GM12864 (cell line): ENCODE measurements at places on chromosomes 16 and 17.

- no peak for DNase-seq
Observed at GRCh38 chr17:21689604-21690003, 2.7 kb upstream of the KCNJ18 start.

DNA sequence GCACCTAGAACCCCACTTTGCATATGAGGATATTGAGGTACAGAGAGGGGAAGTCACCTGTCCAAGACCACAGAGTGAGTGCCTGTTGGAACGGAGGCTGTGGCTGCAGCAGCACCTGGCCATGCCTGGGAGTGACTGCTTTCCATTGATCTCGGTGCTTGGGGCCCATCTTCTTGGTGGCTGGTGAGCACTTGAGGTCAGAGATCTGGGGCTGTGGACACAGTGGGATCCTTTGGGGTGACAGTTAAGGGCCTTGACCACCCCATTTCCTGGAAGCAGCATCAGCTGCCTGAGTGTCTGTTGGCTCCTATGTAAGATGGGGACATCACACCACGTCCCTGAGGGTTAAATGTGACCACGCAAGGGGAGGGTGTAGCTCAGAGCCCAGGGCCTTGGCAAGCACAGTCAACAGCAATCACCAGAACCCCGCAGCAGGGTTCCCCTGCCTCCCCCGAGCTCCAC lies 111.7 kb downstream of the IRF8 start:
- no peak for DNase-seq

GRCh38 chr17:28937044-28937729 lies 14.1 kb downstream of the PHF12 start:
- DNase-seq: no peak

DNA sequence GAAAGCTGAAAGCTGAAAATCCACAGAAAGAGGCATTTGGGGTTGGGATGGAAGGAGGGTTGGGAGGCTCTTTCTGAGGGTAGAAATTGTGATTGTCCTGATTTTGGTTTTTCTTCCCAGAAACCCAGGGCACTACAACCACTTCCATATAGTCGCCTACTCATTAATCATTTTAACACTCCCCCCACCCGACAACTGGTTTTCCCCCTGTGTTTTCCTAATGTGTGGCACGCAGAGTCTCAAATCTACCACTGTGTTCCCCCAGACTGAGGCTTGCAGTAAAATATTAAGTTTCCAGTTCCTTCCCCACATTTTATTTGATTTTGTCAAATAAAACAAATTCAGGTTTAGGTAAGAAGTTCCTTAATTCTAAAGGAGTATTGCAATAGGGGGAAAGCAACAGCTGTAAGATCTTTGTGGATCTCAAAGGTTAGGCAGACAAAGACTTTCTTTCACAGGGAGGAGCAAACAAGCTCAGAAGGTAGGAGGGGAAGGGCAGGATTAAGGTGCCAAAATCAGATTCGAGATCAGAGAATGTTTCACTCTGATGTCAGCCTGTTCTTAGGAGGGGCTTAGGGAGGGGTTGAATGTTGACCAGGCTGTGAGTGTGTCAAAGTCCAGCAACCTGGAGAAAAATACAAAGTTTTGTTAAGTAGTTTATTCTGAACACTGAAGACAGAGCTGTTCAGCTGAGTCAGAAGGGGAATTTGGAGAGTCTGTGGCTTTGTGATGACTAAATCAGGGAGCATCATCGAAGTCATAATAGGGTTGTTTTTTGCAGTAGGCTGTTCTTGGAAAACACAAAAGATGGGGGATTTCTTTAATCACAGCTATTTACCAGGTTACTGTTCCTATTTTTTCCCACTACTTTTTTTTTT lies 3.6 kb downstream of the ZNF267 start:
- DNase-seq: peak; percentile 74

DNA sequence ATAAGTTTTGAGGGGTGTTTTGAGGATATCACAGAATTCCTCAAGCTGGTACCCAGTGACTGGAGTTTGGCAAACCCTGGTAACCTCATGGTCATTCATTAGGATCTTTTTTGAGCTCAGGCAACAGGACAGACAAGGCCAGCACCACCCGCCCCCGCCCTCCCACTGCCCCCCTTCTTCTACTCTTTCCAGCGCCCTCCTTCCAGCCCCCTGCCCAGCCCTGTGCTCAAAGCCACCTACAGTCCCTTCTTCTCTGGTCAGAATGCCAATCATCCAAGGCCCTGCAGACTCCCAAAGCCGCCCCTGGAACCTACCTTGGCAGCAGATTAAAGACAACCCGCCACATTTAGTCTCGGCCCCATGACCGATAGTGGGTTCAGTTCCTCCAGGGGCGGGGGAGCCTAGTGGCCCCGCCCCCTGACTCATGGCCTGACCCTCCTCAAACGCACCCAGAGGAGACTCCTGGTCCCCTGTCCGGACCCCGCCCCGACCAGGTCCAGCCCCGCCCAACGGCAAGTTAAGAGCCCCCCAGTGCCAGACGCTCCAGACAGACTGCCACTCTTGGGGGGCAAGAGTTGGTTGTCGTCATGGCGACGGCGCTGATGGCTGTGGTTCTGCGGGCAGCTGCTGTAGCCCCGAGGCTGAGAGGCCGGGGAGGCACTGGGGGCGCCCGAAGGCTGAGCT lies at the start of gene NAGS:
NAGS (plus strand) TSS at position 546 of the 684 bp plus-strand sequence; CDS start at position 588, 42 bp downstream.
- DNase-seq: no peak

GRCh38 chr17:43905985-43906852 lies 1.1 kb downstream of the MPP2 start:
- DNase-seq: no peak

DNA sequence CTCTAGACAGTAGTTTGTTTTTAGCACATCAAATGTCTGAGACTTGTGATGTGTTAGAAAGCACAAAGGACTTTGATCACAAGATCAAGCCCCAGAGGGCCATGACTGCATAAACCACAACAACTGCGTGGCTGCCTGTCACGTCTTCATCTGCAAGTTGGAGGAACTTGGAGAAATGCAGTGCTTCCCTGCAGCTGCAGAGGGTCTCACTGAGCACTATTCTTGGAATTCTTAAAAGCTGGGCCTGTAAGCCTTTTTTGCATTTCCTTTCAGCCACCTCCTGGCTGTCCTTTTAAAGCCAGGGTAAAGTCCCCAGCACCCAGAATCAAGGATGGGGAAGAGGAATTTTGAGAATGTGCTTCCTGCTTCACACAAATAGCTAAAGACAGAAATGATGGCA lies 431.3 kb downstream of the MAF start:
- DNase-seq: no peak

GRCh38 chr17:38403491-38403890 lies 24.8 kb upstream of the ARHGAP23 start:
- no peak for DNase-seq

DNA sequence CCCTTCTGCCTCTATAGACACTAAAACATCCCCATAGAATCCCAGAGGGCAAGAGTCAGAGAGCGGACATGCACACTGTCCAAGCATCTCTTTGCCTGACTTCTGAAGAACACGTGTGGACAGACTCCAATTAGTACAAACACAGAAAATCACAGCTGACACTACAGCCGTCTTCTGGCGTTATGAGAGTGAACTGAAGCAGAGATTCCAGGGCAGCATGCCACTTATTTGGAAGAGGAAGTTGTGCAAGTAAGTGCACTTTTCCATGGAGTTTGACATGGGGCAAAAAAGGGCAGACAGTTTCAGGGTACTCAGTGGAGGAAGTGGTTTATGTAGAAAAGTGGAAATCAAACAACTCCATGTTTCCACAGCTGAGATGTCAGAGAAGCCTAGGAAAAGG lies 16.8 kb upstream of the ZNF287 start:
- no peak for DNase-seq

- no peak for DNase-seq
Observed at GRCh38 chr16:578870-579405, 9.2 kb downstream of the PIGQ start.

DNA sequence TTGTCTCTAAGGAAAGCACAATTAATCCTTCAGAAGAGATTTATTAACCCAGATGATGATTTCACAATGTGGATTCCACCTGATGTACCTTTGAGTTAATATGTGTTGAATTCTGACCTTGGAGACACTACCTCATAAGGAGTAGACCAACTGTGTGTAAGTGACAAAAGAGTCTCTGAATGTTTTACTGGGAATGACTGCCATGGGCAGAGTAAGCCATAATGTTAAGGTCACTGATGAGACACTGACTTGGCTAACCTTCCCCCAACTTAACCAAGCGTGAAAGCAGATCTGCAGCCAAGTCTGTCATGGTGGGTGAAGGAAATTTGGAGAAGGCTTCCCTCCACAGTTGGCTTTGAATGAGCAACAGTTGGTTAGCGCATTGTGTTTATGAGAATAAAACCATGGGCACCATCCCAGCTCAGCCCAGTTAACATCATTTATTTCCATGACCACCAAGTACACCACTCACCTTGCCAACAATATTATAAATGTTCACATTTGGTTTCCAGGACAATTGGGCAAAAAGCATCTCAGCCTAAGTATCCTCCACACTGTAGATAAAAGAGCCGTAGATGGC lies 618.5 kb downstream of the KCNJ2 start:
- DNase-seq: no peak

- no peak for DNase-seq
Observed at GRCh38 chr17:71361656-71362450, 759.0 kb upstream of the SOX9 start.

GRCh38 chr17:49775546-49776260 lies 11.8 kb upstream of the FAM117A start:
- no peak for DNase-seq
